ENCODE measurements at places on chromosomes 11 and 22.

DNA sequence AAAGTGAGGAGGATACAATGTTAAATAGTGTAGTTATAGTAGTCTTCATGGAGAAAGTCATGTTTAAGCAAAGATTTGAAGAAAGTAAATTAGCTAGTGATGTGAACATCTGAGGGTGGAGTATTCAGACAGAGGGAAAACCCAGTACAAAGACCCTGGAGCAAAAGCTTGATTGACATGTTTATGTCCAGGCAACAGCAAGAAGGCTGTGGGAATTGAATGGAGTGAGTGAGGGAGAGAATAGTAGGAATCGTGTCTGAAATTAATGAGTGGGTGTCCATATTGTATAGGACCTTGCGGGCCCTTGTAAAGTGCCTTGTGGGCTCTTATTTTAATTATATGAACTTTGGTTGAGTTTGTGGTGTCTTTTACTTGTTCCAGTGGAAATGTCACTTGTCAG is 424.1 kb upstream of the KIRREL3 start:
- DNase-seq = no peak

GRCh38 chr11:26958702-26959049 is 35.2 kb upstream of the FIBIN start:
- DNase-seq = no peak

GRCh38 chr11:75601494-75601893 is 39.4 kb downstream of the SERPINH1 start:
- no peak for DNase-seq

DNA sequence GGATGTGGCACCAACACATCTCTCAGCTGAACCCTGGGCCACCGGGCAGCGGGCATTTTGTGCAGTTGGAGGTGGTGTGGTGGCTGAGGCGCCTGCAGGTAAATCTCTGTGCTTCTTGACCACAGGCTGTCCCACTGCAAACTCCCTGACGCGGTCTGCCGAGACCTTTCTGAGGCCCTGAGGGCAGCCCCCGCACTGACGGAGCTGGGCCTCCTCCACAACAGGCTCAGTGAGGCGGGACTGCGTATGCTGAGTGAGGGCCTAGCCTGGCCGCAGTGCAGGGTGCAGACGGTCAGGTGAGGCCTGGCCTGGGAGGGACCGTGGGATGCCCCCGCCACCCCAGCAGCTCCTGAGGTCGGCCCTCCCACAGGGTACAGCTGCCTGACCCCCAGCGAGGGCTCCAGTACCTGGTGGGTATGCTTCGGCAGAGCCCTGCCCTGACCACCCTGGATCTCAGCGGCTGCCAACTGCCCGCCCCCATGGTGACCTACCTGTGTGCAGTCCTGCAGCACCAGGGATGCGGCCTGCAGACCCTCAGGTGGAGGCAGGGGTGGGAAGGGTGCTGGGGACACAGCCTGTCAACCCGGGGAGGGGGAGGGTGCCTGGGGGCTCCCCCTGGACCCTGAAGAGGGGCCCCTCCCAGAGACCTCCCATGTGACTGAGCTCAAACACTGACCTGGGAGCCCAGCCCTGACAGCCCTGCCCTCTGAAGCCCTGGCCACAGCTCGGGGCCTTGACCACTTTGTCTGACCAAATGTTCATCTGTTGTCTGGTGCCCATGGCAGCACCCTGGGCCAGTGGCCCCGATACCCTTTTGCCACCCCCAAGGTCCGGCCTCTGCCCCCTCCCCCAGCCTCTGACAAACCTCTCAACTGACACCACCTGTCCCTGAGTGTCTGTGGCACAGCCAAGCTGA is 4.6 kb upstream of the PGGHG start:
- DNase-seq = no peak

GRCh38 chr11:45607995-45608394 is 57.4 kb downstream of the CHST1 start:
- no peak for DNase-seq

- no peak for DNase-seq
Observed at GRCh38 chr11:75246006-75246670, 5.6 kb downstream of the TPBGL start.

DNA sequence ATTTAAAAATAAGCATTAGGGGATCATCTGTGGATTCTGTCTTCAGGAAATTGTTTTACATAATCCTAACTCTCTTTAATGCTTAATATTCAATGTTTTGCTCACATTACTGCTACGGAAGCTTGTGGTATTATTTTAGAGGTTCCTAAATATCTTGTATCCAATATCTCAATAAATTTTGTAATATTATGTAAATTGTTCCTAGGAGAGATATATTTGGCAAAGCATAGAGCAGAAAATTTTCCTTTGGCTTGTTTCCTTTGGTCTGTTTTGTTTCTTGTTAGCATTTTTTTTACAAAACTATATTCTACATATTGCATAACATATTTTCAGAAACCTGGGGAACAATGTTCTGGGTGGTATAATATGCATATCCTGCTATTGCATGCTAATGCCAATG is 144.8 kb downstream of the GRIA4 start:
- no peak for DNase-seq

DNA sequence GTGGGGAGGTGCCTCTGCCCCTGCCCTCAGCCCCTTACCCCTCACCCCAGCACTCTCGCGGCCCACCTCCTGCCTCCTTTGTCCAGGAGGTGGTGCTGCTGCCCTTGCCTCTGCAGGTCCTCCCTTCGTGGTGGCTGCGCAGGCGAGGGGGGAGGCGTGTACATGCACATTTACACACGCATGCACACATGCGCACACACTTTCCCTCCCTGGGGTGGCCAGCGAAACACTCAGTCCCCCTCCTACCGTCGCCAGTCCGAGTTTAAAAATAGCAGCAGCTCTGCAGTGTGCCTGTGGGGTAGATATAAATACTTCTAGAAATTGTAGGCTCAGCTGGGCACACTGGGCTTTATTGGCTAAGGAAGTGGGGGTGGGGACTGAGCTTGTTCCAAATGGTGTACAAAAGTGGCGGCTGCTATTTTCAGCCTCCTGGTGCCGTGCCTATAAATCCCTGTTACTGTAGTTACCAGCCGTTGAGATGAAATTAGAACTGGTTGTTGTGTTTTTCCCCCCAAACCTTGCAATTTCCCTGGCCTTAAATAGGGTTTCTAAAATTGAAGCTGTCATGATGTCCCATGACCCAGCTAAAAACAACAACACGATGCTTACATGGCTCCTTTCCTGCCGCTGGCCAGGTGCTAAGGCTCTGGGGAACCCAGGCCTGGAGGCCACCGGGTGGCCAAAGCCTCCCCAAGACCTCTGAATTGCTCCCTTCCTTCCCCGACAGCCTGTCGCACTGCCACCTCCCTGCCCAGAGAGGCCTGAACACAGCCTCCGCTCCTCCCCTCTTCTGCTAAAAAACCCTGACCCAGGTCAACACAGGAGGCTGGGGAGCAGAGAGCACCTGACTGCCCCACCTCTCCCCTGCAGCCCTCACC is 12.4 kb downstream of the PICK1 start:
- DNase-seq = no peak

- no peak for DNase-seq
Observed at GRCh38 chr11:69355346-69355940, 61.5 kb downstream of the MYEOV start.

- no peak for DNase-seq
Observed at GRCh38 chr11:13963169-13963948, 836 bp downstream of the SPON1 start.

DNA sequence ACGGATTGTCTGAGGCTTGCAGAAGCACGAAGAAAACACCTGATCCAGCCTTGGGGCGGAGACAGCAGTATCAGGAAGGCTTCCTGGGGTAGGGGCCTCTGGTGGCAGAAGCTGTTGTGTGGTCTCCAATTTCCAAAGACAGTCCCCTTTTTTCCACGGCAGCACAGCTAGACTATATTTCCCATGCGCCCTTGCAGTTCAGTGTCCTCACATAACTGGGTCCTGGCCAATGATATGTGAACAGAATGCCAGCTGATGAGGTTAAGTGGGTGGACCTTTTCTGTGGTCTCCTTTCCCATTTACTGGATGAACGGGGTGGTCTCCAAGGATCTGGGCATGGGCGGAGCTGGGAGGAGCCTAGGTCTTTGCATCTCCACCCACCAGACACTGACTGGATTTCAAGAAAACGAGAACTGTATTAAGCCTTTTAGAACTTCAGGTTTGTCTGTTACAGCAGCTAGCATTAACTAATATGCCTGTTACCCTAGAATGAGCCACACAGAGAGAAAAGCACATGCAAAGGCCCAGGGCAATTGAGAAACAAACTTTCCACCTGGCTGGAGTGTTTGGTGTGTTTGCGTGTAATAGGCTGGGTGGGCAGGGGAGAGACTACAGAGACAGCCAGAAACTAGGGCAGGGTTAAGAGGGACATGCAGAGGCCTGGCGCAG is 6.2 kb downstream of the GAL3ST1 start:
- DNase-seq = no peak

DNA sequence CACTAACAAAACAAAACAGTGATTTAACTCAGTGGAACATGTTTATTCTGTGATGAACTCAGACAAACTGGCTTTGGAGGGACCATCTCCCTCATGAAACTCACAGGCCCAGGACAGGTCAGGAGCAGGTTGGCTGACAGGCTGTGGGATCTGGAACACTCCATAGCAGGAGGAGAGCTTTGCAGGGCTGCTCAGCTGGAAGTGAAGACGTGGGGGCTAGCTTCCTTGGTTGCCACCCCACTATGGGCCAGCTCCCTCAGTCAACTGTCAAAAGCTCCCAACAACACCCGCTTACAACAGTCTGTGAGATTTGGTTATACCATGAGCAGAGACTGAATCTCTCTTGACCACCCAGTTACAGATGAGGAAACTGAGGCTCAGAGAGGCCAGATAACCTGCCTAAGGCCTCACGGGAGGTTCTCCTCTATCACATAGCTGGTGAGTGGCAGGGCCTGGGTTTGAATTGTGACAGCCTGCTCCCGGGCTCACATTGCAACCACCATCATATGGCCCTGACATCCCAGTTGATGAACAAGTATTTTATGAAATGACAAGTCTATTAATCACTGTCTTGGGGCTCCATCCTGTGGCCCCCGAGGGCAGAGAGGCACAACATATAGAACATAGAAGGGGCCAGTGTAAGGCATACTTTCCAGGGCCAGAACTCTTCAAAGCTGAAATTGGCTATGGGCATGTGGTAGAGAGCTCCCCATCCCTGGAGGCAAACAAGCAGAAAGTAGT is 473.4 kb downstream of the MN1 start:
- DNase-seq = no peak

DNA sequence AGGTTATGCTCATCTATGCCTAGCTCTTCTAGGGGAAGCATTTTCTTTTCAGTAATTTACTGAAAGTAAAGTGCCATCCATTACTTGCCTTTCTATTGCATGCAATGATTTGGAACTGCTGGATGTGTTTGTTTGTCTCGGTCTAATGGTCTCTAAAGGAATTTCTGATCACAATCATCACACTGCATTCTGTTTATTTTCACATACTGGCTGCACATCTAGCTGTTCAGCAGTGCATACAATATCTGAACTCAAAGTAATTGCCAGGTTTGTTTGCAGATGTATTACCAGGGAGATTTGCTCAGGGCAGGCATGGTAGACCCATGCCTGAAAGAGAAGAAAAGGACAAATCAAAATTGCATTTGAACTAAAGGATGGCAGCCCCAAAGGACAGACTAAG is 36.4 kb upstream of the CWF19L2 start:
- no peak for DNase-seq

GRCh38 chr11:116869610-116870009 is 32.2 kb upstream of the APOA1 start:
- DNase-seq = no peak

DNA sequence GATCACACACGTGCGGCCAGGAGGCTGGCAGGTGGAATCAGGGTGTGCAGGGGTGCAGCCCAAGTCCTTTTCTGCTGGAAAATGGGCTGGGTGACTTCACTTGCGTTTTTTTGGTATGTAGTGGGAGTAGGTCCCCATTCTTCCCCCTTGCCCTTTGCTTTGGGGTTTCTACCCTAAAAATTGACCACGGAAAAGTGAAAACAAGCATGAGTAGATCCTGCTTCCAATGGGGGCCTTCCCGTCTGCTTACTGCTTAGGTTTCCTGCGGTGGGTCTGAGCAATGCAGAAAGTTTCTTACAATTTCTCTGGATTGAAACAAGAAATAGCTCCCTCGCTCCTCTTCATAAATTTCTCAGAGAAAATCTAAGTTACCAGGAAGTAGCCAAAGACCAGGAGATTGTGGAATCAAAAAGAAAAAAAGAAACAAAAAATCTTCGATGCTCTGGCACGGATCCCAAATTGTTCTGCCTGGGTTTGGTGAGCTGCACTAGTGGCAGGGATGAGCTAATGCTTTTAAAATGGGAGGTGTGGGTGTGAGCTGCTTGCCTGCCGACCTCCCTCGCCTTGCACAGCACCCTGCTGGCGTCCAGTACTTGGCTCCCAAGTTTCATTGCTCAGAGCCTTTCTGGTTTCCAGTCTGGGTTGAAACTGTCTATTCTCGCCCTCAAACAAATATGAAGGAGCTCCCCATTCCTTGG is 2.4 kb downstream of the TIMP3 start:
- DNase-seq = no peak

GRCh38 chr11:35567737-35568465 is 42.5 kb upstream of the PAMR1 start:
- DNase-seq = peak; percentile 37

GRCh38 chr11:107307991-107308390 is 149.6 kb downstream of the CWF19L2 start:
- no peak for DNase-seq

- DNase-seq = no peak
Observed at GRCh38 chr11:64697663-64698375, 25.2 kb downstream of the NRXN2 start.

- DNase-seq = peak; percentile 17
Observed at GRCh38 chr22:19438298-19438697, 6.0 kb downstream of the MRPL40 start.

DNA sequence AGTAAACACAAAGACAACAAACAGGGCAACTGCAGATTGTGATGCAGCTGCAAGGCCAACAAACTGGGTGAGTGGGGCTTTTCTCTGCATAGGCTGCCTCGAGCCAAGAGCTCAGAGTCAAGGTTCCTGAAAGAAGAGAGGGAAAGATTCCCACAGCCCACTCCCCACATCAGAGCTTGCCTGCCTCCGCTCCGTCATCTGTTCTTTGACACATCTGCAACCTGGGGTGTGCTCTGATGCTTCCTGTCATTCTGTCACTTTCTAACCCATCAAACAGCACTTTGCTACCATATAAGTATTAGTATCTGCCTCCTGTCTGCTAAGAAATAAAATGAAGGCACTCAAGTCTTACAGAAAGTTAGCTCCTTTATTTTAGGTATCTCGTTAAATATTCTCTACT is 46.9 kb downstream of the C22orf31 start:
- DNase-seq = no peak

DNA sequence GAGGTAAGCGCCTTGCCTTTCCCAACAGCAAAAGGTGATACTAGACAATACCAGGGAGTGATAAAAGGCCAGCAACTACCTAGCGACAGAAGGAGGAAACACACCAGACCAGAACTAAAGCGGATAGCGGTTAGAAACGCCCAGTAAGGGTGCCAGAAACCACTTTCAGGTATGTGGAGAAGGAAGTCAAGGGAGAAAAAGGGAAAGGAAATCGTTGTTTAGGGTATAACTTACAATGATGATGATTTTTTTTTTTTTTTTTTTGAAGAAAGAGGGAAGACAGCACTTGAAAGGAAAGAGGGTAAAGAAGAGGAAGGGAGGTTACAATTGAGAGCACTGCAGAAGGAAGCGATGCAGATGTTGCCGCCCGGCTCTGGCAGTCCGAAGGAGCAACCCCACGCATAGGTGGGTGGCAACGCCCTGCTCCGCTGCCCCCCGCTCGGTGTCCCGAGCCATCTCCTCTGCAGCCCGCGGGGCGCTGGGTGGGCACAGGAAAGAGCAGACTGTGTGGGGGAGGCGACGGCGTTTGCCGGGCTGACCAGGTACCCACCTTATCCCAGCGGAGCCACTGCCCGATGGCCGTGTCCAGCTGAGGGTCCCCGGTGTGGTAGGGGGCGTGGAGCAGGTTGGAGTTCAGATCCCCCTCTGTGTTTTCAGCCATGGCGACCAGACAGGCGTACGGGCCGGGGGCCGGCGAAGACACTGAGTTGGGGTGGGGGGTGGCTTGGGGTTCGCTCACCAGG is 561 bp downstream of the PGM2L1 start:
- peak; percentile 74 for DNase-seq
